ENCODE measurements at places on chromosomes 2 and 18.

DNA sequence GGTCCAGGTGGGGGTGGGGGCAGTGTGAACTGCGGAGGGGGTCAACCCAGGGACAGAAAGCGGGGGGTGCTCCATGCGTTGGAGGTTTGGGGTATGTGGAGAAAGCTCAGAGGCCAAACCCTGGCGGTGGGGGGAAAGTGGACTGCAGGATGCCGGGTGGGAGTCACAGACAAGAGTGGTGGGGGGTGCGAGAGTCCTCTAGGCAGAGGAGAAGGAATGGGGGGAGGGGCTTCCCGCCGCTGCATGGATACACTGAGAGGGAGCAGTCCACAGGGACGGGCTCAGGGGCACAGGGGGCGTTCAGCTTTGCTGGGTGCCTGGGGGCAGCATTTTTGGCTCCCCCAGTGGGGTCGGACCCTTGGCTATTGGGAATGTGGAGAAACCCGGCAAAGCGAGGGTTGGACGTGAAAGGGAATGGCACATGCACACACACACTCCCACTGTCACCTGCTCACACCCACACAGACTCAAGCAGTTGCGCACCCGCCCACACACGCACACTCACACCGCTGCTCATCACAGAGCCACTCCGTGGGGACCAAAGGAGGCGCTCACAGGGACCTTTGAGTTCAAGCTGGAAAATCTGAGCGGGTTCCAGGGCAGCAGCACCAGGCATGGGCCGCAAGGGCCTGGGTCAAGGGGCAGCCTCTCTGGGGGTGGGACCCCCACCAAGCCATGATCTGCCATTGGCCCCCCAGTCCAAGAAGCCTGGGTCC is 7.7 kb downstream of the GBX2 start:
- no peak for DNase-seq

- DNase-seq: no peak
Observed at GRCh38 chr2:204948024-204948763, 402.9 kb downstream of the PARD3B start.

GRCh38 chr2:165586019-165586418 is 116.5 kb downstream of the CSRNP3 start:
- no peak for DNase-seq

DNA sequence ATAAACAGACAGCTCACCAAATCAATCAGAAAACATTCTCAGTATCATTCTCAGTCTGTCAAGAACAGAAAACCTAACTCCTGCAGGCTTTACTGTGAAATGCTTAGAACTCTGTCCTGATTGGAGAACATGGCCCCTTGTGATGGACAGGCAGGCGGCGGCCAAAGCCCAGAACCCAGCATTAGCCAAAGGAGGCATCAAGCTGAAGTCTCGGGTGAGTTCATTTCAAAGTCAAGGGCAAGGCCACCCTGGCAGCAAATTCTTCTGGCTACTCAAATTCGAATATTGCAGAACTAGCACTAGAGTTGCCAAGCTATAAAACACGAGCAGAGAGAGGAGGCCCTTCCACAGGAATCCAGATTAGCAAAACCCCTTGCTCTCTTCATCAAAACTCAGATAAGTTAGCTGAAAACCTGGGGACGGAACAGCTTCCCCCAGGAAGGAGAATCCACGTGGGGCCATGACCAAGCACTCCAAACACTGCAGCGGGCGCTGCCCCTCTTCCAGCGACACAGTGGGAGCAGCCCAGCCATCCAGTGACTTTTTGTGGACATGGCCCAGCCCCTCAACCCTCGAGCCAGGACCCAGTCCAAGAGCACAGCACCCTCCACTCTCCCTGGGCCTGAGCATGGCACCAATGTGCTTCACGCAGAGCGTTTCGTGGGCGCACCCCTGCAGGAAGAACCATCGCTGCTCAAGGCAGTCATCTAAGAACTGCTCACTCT is 98.6 kb downstream of the HDAC4 start:
- no peak for DNase-seq

DNA sequence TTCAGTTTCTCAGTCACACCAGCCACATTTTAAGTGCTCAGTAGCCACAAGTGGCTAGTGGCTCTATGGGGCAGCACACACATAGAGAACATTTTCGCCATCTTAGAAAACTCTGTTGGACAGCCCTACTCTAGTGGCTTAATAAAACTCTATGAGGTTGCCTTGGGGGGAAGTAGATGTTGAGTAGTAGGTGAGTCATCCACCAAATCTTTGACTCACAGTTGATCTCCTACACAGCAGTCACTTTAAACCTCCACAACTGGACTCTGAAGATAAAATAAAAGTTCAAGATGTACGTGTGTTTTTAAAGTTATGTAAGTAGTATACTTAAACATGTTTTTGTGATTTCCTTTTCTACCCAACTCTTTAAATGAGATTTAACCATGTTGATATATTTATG is 379.0 kb downstream of the SETBP1 start:
- DNase-seq: no peak

- peak; percentile 12 for DNase-seq
Observed at GRCh38 chr2:39620067-39620466, 45.6 kb upstream of the TMEM178A start.

GRCh38 chr2:46674488-46674887 is 195.1 kb downstream of the TMEM247 start:
- DNase-seq: no peak

DNA sequence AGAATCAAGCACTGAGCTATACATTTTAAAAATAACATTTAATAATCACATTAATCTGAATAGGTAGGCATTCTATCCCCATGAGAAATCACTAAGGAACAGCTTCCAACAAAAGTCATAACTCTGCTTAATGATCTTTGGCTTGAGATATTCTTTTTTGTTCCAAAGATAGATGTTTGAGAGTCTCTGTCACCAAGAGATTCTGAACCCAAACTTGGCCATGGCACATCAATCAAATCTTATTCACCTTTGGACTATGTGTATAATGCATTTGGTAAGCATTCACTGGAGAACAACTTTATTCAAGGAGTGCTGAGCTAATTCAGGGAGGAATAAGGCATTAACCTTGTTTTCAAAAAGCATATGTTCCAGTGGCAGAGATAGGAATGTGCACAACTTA is 743.3 kb downstream of the SLC4A3 start:
- no peak for DNase-seq

- no peak for DNase-seq
Observed at GRCh38 chr2:49032126-49032525, 122.2 kb downstream of the FSHR start.

DNA sequence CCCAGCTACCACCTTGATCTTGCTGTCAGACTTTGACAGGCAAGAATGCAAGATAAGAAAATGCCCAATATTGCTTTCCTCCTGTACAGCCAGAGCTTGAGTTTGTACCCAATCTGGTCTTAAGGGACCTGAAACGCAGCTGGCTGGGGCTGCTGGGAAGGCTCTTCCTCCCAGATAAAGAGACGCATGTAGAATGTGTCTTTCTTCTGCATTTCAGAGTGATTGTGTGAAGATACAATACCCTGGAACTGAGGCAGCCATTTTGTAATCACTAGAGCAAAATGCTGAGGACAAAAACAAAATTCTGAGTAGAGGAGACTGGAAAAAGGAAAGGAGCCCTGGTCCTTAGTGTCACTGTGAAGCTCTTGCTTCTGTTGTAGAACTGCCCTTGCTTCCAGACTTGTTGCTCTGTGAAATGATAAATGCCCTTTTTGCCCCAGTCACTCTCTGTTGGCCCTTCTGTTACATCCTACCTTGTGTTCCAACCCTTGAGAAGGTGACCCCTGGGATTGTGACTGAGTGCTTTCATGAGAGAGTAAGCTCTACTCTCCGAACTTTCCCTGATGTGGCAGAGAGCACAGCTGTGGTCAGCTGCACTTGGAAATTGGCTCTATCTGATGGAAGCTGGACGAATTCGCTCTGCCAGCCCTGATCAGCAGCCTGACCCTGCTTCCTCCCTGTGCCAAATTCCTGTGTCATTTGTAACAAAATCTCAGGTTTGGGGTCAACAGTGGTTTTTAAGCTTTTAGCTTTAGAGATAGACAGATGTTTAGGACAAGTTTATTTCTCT is 137.4 kb upstream of the RBMS1 start:
- DNase-seq: no peak

DNA sequence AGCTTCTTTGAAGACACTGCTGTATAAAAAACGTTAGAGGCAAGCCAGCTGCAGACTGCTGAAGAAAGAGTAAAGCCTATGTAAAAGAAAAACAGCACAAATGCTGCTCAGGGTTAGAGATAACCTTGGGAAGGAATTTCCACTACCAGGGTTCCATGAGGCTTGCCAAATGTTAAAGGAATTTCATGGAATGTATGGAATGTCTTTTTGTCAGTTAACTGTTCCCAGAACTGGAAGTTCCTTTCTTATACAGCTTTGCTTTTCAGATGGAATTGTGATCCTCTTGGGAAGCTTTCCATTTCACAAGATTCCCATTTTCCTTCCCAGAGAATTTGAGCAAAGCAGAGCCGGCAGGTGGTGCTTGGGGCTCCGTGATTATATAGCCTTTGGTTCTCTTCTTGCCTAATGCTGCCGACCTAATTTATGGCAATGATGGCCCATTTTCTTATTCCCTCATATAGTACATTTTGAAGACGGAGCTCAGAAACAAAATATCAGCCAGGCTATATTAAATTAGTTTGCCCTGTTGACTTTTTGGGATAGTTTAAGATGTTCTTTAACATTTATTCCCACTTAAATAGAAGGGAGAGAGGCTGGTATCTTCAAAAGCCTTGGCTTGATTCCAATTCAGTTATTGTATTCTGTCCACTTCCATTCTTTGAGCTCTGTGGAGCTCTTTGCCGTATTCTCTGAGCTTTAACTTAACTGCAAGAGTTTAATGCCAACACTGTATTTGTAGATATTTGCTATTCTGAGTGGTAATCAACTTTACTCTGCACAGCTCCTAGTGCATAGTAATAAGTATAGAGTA is 162.3 kb downstream of the PHLPP1 start:
- DNase-seq: no peak

GRCh38 chr2:135951041-135951583 is 34.3 kb downstream of the DARS1 start:
- no peak for DNase-seq

- DNase-seq: no peak
Observed at GRCh38 chr2:223635080-223635479, 32.9 kb upstream of the SCG2 start.

DNA sequence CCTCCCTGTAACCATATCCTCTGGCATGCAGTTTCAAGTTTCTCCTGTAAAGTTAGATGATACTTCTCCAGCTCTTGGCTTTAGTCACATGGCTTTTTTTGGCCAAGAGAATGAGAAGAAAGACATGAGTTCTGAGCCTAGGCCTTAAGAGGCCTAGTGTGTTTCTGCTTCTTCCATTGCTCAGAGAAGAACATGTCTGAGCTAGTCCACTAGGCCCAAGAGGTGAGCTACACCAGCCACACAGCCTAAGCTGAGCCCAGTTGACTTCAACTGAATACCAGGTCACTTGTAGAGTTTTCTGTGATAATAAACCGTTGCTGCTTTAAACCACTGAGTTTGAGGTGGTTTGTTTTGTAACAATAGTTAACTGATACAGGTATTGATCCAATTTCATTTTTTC is 19.9 kb upstream of the EFEMP1 start:
- no peak for DNase-seq

- DNase-seq: no peak
Observed at GRCh38 chr2:164933671-164934189, 21.6 kb downstream of the SLC38A11 start.

DNA sequence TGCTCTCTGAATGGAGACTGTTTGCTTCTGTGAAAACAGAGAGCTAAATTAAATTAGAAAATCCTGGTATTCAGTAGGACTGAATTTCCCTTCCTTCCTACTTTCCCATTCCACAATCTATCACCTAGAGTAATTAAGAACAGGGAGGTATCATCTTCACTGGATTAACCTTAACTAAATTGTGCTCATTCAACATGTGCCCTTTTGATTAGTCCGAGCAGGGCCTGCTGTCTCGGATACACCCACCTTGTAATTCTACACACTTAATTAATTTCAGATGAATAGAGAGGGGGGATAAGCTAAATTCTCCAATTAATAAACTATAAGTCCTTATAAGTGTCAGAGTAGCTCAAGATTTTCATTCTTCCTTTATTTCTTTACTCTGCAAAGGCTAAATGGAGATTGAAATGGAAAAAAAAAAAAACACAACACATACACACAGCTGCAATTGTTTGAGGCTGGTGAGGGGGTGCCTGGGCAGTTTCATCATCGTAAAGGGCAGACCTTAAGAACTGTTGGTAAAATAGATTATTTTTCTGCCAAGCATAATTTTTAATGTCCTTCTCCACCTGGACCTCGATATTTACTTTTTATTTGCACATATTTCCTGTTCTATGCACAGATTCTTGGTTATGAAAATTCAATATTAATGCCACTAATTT is 157.1 kb upstream of the SIX2 start:
- no peak for DNase-seq

GRCh38 chr2:196307775-196308305 is 136.5 kb upstream of the STK17B start:
- no peak for DNase-seq

DNA sequence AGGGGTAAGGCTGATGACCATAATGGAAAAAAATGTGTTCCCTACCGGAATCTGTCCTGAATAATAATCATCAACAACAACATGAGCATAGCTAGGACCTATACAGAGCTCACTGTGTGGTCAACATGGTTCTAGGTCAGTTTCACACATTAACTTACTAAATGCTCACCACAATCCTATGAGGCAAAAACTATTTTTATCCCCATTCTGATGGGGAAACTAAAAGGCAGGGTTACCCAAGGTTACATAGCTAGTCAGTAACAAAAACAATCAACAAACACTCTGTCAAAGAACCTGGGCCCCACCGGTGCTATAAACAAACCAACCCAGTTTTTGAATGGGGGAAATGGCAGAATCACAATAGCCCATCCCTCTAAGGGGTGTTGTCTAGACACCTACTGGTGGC is 40.1 kb downstream of the AOX1 start:
- DNase-seq: no peak

- DNase-seq: no peak
Observed at GRCh38 chr18:43009674-43010073, 105.8 kb downstream of the RIT2 start.

GRCh38 chr18:49094136-49094535 is 143.4 kb upstream of the SMAD7 start:
- no peak for DNase-seq

DNA sequence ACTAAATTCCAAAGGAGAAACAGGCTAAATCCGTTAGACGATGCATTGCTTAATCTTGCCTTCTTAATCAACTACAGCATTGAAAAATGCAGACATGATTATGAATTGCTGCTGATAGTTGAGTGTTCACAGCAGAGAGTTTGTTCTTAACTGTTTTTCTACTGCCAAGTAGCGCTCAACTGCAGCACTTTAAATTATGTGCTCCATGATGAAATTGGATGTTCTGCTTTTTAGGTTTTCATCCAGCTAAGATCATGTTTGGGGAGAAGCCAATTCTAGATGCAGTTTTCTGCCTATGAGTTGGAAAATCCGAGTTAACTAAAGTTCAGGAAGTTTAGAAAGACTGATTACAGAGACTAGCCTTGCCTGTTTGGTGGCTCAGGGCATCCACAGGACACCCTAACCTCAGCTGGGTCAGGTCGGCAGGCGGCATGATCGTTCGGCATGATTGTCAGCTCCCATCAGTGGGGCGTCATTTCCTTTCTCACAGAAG is 119.4 kb upstream of the PIEZO2 start:
- peak; percentile 25 for DNase-seq

Measured in right renal pelvis (tissue), 4 donors.